Astrocyte (in vitro differentiated cells and primary cell): ENCODE measurements at places on chromosomes 12 and 14. TPM values are rescaled to one million over a fixed set of nuclear protein-coding genes. Genes with fewer than 3 reads are reported as not detected.

- DNase-seq = no peak
Measured at GRCh38 chr14:56608689-56609088, 29.1 kb downstream of the TMEM260 start.

DNA sequence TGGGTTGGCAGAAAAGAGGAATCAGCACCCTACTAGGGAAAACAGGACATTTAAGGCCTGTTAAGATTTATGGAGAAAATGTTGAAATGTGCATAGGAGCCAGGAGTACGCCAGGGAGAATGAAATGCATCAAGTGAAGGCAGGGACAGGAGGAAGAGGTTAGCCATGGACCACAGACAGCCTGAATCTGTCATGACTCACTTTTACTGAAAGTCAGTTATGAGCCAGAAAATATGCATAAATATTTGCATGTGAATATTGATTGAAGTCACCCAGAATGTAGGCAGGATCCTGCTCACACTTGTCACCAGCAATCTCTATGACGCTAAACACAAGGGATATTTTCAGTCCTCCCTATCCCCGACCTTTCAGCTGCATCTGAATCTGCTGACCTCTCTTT lies 25.1 kb upstream of the CDK17 start:
- peak; percentile 96 for DNase-seq

DNA sequence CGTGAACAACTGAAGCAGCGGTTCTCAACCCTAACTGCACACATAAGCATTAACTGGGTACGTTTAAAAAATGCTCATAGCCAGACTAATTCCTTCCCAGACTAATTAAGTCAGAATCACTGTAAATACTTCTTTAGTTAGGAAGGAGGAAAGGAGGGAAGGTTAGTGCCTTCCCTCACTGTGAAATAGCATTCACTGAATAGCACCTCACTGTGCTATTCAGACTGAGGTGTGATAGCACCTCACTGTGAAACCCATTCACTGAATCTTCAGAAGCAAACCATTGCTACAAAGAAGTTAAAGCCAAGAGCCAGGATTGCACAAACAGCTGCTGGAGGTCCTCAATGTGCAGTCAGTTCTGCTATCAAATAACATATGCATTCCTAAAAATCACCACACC lies 58.8 kb downstream of the RTN1 start:
- no peak for DNase-seq

DNA sequence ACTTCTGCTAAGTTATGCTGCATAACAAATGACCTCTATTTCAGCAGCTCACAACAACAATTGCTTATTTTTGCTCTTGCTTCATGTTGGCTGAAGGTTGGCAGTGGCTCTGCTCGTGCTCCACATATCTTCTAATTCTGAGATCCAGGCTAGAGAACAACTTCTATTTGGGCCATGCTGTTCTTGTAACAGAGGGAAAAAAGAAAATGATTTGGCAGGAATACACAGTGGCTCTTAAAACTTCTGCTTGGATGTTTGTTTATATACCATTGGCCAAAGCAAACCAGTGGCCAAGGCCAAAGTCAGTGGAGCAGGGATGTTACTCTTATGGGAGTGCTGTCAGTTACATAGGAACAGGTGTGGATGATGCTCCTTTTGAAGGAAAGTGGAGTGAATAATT lies 32.1 kb downstream of the GPHN start:
- DNase-seq = no peak

GRCh38 chr14:34781242-34781641 lies 66.8 kb upstream of the CFL2 start:
- DNase-seq = peak; percentile 77

- no peak for DNase-seq
Measured at GRCh38 chr12:124650912-124651311, 83.5 kb upstream of the NCOR2 start.

DNA sequence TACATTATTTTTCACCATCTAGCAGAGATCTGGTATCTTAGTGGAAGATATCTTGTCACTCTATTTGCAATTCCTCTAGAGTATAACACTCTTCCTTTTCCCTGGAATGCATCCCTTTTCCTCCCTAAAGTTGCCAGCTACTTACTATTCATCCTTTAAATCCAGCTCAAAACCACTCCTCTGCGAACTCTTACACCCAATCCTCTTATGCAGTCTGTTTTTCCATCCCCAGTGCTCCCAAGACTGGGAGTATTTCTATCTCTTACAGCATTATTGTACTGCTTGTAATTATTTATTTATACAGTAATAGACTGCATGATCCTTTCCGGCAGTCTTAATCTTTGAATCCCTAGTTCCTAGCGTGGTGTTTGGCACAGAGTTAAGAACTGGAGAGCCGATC lies 2.9 kb upstream of the SRGAP1 start:
- DNase-seq = no peak

DNA sequence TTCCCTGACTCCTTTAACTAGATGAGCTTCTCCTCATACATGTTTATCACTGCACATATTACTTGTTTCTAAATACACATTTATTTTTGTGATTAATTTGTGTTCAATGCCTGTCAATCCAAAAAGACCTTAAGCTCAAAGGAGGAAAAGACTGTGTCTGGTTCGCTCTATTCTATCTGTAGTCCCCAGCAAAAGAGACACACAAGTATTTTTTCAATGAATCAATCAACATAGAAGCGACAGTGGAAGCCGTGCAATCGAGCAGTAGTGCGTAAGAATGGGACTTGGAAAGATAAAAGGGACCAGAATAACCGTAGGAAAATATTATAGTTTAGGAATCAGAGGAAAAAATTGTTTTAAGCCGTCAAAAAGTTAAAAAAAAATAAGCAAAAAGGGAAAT lies 951 bp downstream of the WDHD1 start:
- no peak for DNase-seq

DNA sequence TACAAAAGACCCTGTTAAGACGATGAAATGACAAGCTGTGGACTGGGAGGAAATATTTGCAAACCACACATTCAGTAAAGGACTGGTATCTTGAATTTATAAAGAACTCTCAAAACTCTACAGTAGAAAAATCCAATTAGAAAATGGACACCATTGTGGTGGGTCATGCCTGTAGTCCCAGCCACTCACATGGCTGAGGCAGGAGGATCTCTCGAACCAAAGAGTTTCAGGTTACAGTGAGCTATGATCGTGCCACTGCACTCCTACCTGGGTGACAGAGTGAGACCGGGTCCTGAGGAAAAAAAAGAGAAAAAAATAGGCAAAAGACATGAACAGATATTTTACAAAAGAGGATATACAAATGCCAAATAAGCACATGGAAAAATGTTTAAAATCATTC lies 41.9 kb downstream of the TTC6 start:
- no peak for DNase-seq

- DNase-seq = no peak
Measured at GRCh38 chr12:25924491-25925001, 33.9 kb upstream of the RASSF8 start.

DNA sequence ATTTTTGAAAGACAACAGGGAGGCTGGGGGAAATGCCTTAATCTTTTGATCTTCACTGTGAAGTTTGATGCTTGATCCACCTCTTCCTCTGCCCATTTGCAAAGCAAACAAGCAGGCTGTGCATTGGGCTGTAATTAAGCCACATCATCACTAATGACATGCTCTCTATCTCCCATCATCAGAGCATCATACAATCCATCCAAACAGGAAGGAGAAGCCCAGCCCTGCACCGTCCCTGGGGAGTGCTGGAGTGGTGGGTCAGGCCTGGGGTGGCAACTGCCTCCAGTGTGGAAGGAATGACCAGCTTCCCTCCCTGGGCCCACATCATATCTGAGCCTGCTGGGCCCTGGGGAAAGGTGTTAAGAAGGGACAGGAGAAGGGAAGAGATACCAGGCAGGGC lies 6.9 kb upstream of the KRT74 start:
- no peak for DNase-seq

- peak; percentile 36 for DNase-seq
Measured at GRCh38 chr12:104357421-104357952, 53.9 kb downstream of the EID3 start.

DNA sequence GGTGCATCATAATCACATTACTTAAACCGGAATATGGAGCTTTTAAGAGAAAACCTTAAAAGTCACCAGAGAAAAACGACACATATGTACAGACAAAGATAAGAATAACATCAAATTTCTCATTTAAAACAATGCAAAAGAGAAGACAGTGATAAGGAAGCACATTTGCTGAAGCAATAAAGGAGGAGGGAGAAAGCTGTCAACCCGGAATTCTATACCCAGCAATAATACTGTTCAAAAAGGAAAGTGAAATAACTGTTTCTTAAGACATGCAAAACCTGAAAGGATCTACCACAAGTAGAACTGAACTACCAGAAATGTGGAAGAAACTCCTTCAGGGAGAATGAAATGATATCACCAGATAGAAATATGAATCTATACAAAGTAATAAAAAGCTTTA lies 15.4 kb downstream of the SLC6A13 start:
- no peak for DNase-seq

DNA sequence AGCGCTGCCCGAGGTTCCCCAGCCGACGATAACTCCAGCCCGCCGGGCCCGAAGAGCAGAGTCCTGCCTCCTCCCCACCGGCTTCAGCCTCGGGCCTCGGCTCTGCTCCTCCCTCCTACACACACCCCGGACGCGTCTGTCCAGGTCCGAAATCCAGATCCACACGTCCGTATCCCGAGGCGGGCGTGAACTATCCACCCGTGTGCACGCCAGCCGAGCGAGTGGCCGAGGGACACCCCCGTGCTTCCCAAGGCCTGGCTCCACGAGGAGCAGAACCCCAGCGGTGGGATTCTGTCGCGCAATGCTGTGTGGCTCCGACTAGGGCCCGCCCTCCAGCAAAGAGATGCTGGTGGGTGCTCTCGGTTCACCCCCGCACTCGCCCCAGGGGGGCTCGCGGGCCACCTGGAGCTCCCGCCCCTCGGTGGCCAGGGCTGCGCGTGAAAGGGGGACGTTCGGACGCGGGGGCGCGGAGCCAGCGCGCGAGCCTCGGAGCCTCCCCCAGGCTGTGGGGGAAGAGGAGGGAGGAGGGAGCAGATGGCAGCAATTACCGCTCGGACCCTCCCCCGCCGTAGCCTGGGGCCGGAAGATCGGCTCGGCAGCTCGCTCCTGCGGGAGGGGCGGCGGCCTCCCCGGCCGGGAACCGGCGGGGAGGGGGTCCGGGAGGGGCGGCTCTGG lies 18.9 kb upstream of the ANKRD33 start:
- DNase-seq = no peak

- peak; percentile 86 for DNase-seq
Measured at GRCh38 chr12:27595231-27595642, 71.2 kb downstream of the PPFIBP1 start.

- DNase-seq = peak; percentile 18
Measured at GRCh38 chr12:76216585-76217472, 131.4 kb downstream of the BBS10 start.

DNA sequence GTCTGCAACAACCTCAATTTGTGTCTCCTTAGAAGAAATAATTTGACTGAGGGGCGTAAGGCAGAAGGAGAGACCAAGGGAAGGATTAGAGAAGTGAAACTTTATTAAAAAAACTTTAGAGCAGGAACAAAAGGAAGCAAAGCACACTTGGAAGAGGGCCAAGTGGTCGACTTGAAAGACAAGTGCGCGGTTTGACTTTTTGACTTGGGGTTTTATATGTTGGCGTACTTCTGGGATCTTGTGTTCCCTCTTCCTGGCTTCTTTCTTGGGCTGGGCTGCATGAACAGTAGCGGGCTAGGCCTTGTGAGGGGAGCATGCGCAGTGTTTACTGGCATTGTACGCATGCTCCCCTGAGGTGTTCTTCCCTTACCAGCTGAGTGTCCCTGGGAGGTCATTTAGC lies 369.3 kb upstream of the DCN start:
- no peak for DNase-seq

DNA sequence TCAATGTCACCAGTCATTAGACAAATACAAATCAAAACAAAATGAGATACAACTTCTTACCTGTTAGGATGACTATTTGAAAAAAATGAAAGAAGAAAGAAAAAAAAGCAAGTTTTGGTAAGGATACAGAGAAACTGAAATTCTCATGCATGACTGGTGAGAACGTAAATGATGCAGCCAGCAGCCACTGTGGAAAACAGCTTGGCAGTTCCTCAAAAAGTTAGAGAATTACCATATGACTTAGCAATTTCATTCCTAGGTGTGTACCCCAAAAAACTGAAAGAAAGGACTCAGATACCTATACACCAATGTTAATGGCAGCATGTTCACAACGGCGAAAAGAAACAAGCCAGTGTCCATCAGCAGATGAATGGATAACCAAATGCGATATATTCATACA lies 26.6 kb downstream of the NINJ2 start:
- DNase-seq = no peak

DNA sequence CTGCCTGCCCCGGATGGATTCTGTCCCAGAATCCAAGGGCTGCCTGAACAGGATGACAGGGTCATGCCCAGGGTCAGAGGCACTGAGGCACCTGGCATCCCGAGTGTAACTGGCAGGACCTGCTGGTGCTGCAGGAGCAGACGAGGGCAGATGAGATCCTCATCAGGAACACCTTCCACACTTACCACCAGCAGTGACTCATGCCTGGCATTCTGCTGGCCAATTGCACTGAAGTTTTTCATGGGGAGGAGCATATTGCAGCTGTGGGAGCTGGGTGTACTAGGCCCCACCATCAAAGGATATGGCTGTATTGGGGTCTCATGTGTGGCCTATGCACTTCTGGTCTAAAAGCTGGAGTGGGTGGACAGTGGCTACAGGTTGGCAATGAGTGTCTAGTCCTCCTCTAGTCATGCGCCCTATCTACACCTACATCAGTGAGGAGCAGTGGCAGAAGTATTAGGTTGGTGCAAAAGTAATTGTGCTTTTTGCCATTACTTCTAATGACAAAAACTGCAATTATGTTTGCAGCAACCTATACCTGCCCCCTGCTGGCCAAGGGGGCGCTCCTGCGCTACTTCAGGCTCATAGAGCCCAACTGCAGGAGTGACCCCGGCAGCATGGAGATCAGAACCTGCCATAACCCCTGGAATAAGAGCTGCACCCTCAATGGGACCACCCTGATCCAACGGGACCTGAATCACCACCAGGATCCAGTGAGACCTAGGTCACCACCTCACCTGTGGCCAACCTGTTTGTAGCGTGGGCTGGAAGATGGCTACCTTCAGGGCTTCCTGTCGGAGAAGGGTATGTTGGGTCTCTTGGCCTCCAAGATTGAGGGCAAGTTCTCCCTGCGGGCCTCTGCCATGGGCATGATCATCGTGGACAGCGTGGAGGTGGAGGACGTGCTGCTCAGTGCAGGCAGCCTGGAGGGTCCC lies 8.0 kb upstream of the C12orf42 start:
- no peak for DNase-seq

Gene CIROP
- not detected in 2 replicates for total RNA-seq

Gene COX6A1
- 388 and 394 TPM in 2 replicates for total RNA-seq

Gene RCOR1
- 31.0 and 31.7 TPM in 2 replicates for total RNA-seq

Gene GLI1
- 5.8 and 6.8 TPM in 2 replicates for total RNA-seq

Gene TROAP
- 2.2 and 2.7 TPM in 2 replicates for total RNA-seq

Gene PTCSC3
- not detected in 2 replicates for total RNA-seq

Gene PIK3C2G
- 0.05 TPM in 1 of 2 replicates, not detected in the other for total RNA-seq

Gene ALDH6A1
- 11.8 and 12.0 TPM in 2 replicates for total RNA-seq

Gene CNIH1
- total RNA-seq = 148 and 156 TPM in 2 replicates

Gene MMP19
- total RNA-seq = 3.6 and 4.7 TPM in 2 replicates
